Stimulated activated CD4-positive, alpha-beta T cell treated with anti-CD3 and anti-CD28 coated beads, TNF-alpha, amount 100 ng/mL, for 24 hours (primary cell): ENCODE measurements at places on chromosomes 13 and 19.

GRCh38 chr13:76086729-76087128, 450.6 kb downstream of the LMO7 start:
- DNase-seq: no peak

- DNase-seq: no peak
Measured at GRCh38 chr13:38444904-38445303, 95.3 kb downstream of the UFM1 start.

- DNase-seq: no peak
Measured at GRCh38 chr13:47665043-47665442, 336.0 kb downstream of the SUCLA2 start.

GRCh38 chr13:42355092-42355485, 83.1 kb downstream of the AKAP11 start:
- peak; percentile 46 for DNase-seq

DNA sequence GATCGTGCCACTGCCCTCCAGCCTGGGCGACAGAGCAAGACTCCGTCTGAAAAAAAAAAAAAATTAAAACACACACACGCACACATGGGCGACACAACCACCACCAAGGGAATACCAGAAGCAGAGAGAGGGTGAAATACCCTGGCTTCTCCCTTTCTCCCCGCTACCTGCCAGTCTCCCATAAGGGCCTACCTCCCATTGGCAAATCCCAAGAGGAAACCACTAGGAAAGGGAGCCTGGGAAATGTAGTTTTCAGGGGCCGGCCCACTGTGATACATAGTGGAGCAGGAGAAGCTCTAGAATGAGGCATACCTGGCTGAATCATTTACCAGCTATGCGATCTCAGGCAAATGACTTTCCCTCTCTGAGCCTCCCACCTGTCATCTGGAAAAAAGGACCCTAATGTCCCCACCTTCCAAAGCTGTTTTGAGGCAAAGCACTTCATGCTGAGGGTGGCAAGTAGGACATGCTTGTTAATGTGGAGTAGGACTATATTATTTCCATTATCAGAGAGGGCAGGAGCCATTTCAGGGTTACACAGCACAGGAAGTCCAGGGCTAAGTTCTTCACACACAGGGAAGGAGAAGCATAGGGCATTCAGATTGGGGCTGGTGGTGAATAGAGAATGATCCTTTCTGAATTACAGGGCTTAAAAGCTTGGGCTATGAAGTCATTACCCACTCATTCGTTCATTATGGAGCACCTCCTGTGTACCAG, 14.3 kb upstream of the HNRNPUL1 start:
- DNase-seq: no peak

GRCh38 chr19:1609103-1609396, 3.8 kb upstream of the UQCR11 start:
- DNase-seq: no peak

DNA sequence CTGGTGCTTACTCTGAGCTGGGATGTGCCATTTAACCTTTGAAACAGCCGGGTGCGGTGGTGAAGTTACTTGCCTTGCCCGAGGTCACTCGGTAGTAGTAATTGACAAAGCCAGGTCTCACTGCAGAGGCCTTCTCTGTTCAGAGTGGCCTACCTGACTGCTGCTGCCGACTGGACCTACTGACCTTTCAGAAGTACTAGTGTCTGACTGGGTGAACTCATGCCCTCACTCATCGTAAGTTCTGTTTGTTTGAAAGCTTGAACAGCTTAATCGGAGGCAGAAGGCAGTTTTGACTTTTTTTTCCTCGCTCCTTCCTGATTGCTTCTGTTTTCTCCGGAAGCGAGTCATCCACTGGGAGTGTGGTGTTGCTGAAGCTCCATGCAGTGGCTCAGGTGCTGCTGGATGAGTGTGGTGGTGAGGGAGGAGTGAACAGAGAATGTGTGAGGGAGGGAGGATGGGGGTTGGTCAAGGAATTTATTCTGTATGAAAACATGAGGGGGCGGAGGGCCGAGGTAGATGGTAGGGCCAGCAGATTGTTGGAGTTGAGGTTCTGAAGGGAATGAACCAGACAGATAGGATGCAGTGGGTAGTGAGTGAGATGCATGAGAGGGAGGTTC, 2.7 kb downstream of the SPINT2 start:
- DNase-seq: no peak

- no peak for DNase-seq
Measured at GRCh38 chr13:70630247-70630646, 522.0 kb upstream of the KLHL1 start.

DNA sequence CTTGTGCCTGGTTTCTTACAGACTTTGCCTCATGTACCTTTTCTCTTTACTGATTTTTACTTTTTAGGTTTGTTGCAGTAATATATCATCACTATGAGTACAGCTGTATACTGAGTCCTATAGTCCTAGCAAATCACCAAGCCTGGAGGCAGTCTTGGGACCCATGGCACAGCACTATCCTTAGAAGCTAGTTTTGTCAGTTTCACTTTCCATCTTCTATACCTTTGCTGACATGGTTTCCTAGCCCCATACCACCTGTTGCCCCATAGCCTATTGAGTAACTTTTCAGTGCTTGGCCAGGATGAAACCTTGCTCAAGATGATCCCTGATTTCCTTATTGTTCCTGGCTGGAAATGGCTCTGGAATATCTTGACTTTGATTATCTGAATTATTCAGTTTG, 826.4 kb downstream of the GPC5 start:
- no peak for DNase-seq

GRCh38 chr19:14561847-14562351, 10.0 kb downstream of the NDUFB7 start:
- DNase-seq: no peak

DNA sequence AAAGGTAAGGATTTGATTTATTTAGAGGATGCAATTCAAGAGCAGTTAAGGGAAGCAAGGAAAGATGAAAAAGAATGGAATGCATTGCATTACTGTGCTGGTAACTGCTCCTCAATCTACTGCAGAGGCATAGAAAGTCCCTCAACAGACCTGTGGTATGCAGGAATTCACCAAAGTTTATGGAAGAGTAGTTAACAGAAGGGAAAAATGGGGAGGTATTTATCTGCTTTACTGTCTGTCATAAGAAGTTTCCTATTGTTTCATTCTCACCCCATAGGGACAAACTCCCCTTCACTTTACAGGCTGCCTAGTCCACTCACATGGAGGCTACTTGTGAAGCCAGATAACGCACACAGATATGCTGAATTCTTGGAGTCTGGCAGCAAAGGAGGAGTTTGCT, 354.9 kb upstream of the SPRY2 start:
- no peak for DNase-seq

- DNase-seq: no peak
Measured at GRCh38 chr13:107600971-107601370, 614.4 kb downstream of the LIG4 start.

GRCh38 chr19:4455719-4456475, 1.7 kb downstream of the UBXN6 start:
- no peak for DNase-seq

- no peak for DNase-seq
Measured at GRCh38 chr13:78655007-78655406, 3.9 kb downstream of the OBI1 start.

- no peak for DNase-seq
Measured at GRCh38 chr19:7236153-7236552, 58.1 kb downstream of the INSR start.

- DNase-seq: no peak
Measured at GRCh38 chr13:96172066-96172465, 82.2 kb downstream of the HS6ST3 start.

- no peak for DNase-seq
Measured at GRCh38 chr19:49687566-49688316, 1.7 kb upstream of the ADM5 start.
